CD4-positive, alpha-beta T cell treated with Interleukin-10 for 1 hour (primary cell): ENCODE measurements at places on chromosomes 3 and 15.
A peak's percentile ranks its signal among the peaks of the same experiment; 100 is the strongest.

DNA sequence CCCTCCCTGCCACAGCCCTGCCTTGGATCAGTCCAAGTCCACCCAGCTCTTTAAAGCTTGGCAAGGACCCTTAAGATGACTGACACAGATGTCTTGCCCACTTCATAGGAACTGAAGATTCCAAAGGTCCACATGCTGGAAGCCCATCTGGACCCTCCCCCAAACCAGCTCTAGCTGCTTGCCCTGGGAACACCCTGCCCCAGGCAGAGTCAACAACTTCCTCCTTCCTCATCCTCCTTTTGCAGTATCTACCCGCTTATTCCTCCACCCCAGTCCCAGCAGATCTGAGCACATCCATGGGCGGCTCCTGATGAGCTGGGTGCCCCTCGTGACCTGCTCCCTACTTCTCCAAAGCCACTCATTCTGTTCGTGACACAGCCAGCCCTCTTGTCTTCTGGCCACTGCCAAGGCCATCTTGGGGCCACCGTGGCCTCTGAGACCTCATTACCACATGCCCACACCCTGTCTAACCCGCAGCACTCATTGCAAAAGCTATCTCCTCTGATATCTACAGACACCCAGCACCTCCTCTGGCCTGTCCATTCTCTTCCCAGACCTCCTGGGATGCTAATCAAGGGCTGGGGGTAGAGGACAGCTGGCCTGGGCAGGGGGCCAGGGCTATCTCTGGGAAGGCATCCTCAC lies 2.0 kb upstream of the PFKFB4 start:
- peak; percentile 23 for DNase-seq

GRCh38 chr3:13539671-13540070 lies 9.3 kb upstream of the FBLN2 start:
- DNase-seq: no peak

- no peak for DNase-seq
These were observed 264.9 kb downstream of the EBLN2 start for GRCh38 chr3:73326396-73326795.

DNA sequence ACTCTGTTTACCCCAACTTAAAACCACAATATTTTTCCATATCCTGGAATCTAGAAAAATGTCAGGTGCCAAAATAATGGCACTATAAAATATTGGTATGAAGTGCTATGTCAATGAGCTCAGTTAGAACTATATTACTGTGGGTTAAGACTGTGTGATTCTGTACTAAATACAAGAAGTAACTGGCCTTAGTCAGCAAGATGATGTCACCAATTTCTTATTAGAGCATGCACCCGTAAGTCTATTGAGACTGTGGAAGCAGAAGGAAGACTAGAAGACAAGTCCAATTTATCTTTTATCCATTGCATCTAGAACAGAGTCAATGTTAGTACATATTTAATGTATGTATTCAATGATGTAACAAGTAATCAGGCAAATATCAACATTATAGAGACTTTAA lies 25.0 kb downstream of the LRRC58 start:
- DNase-seq: no peak

DNA sequence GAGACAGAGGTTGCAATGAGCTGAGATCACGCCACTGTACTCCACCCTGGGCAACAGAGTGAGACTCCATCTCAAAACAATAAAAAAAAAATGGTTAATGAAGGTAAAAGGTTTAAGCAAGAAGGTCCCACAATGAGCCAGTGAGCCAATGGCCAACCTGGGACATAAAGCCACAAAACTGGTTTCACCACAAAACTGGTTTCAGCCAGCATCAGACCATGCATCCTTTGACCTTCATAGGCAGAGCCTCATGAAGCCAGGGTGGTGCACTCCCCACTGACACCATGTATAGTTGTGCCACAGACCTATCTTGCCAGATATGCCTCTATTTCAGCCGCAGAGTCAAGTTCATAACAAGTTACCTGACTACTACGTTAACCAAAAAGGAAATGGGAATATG lies 41.9 kb downstream of the SCAP start:
- no peak for DNase-seq

GRCh38 chr3:149507491-149508324 lies 33.2 kb downstream of the TM4SF4 start:
- DNase-seq: peak; percentile 6

GRCh38 chr15:86055688-86056087 lies 24.0 kb upstream of the AGBL1 start:
- no peak for DNase-seq

DNA sequence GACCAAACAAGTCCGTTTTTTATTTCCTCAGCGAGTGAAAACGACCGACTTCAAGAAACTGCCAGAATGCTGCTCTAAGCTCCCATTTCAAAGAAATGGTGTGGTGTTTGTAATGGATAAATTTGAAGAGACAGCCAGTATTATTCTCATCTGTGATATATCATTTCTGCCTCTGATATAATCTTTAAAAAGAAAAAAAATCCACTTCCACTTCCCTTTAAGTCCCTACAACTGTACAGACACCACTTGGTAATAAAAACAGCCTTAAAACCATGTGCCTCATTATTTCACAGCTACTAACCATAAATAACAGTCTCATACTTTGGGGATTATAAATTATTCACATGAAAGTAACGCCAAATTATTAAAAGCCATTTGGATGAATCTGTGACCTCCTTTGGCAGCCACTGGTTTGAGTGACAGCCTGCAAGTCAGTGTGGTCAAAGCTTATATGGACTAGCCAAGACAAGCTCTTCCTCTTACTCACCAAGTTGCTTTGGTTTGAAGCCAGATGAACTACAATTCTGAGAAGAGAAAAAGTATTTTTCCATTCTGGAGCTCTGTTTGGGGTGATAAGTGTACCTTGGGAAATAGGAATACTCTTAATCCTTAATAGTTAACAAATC lies 168.0 kb downstream of the SHOX2 start:
- DNase-seq: no peak

GRCh38 chr15:101710806-101711205 lies 13.5 kb downstream of the TARS3 start:
- DNase-seq: no peak

GRCh38 chr3:186247821-186248814 lies 113.9 kb downstream of the DGKG start:
- no peak for DNase-seq

DNA sequence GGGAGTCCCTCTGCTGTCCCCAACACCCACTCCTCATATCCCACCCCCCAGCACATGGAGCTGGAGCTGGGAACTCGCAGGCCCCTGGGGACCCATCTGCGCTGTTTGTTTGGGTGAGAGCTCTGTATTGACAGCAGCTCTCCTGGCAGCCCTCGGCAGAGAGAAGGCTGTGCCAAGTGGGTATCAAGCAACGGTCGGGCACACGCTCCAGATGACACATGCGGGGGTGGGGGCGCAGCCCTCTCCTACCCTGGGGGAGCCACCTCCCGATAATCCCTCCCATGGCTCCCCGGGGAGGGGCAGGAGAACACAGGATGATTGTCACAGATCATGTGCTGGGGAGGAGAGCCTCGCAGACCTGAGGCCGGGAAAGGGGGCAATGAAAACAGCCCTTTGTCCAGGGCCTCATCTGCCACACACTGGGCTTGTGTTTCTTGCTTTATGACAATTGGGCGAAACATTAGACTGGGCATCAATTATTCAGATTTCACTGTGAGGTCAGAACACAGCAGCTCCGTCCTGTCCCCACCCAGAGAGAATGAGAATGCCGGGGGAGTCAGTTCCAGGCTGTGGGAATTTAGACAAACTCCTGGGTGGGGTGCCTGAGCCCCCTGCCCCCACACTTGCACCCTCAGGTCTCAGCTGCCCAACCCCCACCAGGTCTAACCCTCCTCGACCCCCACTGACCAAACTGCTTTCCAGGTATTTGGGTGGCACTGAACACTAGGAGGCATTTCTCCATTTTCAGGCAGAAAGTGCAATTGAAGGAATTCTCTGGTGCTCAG lies 46.4 kb upstream of the KLF13 start:
- DNase-seq: no peak

DNA sequence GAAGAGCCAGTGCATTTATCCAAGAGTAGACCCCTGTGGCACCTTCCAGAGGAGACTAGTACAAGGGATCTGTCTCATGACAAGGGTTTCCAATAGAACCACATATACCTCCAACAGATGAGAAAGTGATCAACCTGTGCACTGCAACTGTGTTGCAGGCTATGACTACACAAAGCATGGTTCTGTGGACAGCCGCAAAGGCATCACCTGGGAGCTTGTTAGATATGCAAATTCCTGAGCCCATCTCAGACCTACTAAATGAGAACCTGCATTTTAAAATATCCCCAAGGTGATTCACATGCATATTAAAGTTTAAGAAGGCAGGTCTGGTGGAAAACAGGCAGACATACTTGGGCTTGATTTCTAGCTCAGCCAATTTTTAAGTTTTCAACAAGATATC lies 368.7 kb downstream of the FOXP1 start:
- DNase-seq: no peak

DNA sequence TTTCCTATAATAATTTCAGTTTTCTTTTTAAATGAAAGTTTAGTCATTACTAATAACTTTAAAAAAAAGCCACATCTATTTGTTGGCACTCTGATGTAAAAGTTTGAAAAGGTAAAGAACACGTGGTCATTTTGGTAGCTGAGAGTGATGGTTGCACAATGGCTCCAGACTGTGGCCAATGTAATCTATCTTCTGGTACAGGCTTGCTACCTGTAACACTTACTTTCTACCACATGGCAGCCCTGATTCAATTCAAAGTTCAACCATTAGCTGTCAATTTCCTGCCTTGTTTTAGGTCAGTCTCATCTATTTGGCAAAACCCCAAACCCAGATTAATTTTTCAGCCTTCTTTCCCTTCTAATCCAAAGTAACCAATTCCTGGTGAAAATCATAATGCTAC lies 126.1 kb downstream of the TUSC7 start:
- no peak for DNase-seq

DNA sequence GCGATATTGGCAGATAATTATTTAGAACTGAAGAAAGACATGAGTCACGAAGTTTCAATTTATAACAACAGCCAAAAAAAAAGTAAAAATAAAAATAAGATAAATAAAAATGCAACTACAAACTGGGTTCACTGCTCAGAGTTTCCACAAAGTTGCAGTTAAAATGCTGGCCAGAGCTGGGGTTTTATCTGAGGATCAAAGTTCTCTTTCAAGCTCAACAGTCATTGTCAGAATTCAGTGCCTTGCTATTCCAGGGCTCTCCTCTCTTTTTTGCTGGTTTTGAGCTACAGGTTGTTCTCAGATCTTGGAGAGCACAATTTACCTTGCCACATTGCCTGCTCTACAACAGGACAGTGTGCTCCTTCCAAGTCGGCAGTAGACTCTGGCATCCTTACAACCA lies 60.1 kb downstream of the PYDC2 start:
- DNase-seq: no peak

DNA sequence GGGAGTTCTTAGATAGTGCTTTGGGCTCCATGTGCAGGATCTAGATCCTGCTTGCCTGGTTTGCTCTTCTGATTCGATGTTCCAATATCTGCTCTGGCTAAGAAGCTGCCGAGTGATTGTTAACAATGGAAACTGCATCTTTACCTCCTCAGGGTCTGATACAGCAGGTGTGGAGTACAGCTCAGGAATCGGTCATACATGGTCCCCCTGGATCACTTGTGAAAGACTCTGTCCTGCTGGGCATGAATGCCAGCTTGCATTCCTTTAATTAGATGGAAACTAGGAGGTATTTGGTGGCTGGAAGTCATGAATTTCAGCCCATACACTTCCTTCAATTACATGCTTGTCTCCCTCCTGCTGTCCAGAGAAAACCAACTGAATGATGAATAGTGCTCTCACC lies 95.3 kb downstream of the CHRNA7 start:
- no peak for DNase-seq

GRCh38 chr15:88178631-88179030 lies 77.9 kb downstream of the NTRK3 start:
- no peak for DNase-seq

DNA sequence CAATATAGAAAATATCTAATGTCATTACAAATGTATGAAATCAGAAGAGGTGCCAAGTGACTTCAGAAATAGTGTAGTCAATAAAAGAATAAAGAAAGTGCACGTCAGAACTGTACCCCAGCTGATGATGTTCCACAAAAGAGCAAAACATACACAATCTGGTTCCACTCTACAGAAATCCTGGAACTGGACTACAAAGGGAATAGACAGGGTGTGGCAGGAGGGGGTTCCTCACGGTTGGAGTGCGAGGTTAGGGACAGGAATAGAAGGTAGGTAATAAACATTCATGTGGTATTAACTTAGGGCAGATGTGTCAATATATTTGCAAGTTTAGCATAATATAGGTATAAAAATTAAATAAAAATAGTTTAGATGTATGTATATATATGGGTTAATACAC lies 103.3 kb upstream of the GOLGA6L6 start:
- DNase-seq: no peak

DNA sequence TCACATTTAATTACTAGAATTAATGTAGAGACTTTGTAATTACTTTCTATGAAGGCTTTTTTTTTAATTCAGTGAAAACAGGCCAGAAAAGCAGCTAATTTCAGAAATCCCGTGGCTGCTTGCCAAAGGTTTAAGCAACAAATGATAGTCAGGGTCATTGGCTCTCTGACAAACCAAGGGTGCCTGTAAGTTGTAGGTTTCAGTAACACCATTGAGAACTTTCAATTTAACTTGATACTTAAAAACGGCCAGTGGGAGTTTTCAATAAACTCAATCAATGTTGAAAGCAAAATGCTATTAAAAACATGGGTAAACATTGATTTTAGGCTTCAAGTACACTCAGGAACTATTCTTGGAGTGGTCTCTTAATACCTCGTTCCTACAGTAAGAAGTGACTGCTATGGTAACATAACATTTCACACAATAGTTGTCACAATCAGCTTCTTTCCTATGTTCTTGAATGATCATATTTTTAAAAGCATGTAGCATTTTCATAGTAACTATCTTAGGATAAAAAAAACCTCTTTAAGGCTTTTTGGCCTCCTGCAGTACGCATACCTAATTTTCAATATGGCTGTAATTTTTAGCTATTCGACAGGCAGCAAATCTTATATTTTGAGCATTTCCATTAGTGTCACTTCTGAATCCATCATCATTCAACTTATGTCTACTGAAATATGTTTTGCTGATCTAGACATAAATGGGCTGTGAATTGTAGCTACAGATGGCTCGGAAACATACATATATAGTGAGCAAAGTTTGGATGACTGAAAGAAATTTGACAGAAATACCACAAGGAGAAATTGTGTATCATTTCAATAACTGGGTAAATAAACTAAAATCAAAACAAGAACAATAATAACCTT lies 592.1 kb upstream of the GBE1 start:
- DNase-seq: no peak

- no peak for DNase-seq
These were observed 33.8 kb downstream of the CCDC54 start for GRCh38 chr3:107411056-107411455.

DNA sequence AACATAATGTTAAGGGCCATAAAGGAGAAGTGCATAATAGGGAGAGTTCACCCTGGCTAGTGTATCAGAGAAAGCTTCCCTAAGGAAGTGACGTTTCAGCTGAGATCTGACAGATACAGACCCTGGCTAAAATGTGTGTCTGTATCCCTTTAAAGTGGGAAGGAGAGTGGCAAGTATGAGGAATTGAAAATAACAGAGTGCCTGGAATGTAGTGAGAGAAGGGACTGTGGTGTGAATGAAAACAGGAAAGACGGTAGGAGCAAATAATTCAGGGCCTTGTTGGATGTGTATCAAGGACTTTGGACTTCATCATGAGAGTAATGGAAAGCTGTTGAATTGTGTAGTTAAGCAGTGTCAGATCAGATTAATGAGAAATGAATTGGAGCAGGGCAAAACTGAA lies 30.5 kb downstream of the NEO1 start:
- no peak for DNase-seq
